ENCODE measurements at places on chromosomes 2 and 18.

DNA sequence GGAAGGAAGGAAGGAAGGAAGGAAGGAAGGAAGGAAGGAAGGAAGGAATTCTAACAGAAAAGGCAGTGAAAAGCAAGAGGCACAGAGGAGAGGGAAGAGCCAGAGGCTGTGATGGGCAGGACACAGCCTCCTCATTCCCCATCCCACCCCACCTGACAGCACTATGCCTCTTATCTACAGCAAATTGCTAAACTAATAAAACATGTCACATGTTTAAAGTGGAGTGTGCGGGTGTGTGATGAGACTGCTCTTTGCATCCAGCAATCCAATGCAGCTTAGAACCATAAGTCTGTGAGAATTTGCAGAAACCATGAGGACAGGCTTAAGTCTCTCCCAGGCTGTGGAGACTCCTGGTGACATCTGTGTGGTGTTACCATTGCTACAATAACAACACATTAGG lies 108.4 kb upstream of the ALK start:
- no peak for DNase-seq

- DNase-seq = no peak
Observed at GRCh38 chr2:71526975-71527374, 73.6 kb downstream of the DYSF start.

DNA sequence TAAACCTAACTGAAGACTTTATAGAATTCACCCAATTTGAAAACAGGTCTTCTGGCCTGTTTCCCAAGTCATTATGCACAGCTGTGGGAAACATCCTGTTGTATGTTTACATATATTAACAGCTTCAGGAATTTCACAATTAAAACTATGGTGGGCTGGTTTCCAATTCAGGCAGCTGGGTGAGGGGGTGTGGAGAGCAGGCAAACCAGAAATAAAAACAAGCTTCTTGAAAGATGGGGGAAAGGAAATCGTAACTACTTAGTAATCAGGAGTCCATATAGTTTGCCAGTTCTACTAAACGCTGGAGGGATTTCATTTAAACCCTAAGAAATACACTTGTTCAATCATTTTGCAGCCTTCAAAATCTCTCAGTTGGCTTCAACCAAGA lies 22.8 kb downstream of the ATP8B1 start:
- DNase-seq = peak; percentile 71

GRCh38 chr2:122263746-122264145 lies 508.3 kb downstream of the TSN start:
- DNase-seq = no peak

DNA sequence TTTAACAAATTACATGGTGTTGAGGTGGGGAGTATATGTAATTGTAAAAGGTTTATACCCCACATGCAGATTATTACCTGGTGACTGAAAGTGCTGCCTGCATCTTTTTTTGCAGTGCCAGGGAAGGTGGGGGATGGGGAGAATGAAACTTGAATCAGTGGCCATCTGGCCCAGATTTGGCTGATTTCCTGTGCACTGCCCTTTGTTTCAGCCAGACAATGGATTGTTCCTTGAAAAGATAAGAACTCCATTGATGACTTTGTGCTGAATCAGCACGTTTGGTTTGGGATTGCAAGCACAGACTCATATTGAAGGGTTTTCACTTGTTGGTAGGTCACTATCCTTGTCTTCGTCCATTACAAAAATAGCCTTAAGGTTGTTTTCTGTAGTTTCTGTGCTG lies 20.9 kb downstream of the GREB1L start:
- DNase-seq = no peak

DNA sequence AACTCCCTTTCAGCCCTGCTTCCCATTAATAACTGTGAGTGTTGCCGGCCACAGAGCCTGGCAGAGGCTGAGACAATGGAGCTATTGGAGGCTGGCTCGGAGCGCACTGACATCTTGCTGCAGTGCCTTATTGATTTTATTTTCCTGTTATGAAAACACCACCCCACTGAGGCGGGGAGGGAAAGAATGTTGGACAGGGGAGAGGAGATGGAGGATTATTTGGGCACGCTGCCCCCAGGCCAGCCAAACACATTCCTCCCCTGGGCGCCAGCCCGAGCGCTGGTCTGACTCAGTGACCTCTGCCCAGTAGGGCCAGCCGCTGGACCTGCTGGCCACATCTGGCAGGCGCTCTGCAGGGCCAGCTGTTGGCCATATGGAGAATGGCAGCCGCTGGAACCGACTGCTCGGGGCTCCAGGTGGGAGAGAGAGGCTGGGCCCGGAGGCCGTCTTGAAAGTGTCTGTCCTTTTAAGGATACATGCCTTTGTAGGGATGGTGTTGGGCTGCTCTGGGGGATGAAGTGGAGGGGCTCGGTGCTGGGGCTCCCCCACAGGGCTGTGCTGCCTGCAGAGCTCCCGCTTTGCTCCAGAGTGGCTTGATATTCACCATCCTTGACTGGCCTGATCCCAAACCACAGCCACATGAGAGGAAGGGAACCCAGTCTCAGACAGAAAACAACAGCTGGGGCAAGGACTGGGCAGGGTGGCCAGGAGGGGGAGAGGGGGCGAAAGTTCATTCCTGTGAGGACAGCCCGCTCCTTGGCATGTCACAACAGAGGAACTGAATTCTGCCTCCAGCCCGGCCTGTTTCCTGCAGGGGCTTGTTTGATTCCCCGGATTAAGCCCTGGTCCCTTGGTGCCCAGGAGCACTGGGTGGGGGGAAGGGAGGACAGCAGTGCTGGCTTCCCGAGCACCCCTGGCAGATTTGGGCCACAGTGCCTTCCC lies 179.0 kb downstream of the KLHL29 start:
- DNase-seq = peak; percentile 58

DNA sequence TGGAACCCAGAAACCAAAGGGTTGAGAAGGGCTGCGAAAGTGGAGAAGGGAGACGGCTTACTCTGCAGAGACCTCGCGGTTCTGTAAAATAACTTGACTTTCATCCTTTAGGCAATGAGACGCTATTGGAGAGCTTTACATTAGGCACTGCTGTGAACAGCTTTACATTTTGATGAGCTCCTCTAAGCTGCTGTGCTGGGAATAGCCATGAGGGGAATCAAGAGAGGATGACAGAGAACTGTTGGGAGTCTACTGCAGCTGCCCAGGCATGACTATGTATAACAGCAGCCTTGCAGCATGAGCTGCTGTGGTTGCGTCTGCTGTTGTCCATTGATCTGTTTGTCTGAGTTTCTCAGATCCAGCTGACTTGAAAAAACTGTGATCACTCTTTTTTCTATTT lies 310.8 kb upstream of the MAP2 start:
- no peak for DNase-seq

DNA sequence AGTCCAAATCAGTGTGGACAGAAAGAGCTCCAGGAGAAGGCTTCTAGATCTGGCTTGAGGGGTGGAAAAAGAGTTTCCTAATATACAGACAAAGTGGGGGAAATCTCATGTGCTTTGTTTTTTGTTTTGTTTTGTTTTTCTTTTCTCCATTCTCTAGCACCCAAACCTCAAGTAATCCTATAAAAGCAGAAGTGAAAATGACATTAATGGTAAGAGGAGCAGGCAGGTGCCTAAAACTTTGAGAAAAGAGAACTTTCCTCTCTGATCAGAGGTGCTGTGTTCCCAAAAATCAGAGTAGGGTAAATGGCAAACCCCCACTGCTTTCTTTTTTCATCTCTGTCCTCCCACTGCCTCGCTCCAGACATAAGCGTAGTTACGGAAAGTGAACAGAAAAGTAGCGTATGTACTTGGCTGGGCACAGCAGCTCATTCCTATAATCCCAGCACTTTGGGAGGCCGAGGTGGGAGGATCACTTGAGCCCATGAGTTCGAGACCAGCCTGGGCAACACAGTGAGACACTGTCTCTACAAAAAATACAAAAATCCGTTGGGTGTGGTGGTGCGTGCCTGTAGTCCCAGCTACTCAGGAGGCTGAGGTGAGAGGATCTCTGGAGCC lies 77.8 kb downstream of the FAM161A start:
- DNase-seq = no peak

DNA sequence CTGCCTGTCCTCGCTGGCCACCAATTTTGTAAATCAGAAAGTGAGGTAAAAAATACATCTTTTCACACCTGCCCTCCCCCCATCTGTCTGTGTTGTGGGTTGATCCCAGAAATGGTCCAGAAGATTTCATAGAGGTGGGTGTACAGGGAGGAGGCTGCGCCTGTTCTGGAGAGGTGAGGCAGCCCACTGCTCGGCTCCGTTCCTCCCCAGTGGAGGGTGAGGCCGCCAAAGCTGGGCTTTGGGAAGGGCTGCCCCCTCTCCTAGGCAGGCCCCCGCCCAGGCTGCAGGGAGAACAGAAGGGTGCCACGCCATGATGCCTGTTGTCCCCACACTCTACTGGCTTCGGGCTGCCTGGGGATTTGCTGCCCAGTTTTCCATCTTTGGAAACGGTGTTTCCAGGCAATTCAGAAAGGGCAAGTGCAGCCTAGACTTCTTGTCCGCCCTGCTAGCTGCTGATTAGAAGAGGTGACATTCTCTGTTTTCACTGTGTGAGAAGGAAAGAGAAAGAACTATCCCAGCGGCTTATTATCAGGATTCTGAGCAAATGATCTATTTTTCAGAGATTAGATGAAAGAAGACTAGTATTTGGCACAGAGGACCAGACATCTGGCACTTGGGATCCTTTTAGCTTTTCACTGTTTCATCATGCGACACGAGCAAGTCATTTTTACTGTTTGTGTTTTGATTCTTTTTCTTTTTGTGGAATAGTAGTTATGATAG lies 18.7 kb downstream of the SMARCAL1 start:
- no peak for DNase-seq

DNA sequence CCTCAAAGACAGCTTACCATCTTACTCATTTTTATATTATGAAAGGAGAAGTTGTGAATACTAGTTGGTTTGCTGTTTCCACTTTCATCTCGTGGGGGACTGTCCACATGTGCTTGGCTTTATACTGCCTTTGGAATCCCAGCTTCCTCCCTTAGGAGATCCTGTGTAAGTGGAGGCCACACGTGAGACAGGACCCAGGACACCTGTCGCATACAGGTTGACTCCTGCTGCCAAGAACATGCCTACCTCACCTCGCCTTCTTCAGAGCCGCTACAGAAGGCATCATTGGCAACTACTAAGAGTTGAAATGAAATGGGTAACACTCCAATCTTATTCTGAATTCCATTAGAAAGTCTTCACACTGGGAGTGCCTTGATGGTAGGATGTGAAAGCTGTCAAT lies 69.3 kb downstream of the PPP4R1 start:
- no peak for DNase-seq
